ENCODE measurements at places on chromosomes 2 and 18.

DNA sequence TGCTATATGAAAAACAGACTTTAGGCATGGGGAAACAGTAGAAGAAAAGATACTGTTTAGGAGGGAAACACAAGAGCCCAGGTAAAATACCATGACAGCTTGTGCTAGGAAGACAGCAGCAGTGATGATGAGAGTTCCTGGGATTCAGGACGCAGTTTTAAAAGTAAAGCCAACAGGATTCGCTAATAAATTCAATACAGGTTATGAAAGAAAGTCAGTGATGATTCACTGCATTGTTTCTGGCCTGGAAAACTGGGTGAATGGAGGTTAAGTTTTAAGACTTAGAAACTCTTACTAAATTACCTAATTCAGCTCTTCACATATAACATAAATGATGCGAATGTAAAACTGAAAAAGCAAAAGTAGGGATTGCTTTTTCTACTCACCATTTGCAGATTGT is 27.9 kb upstream of the RNU4ATAC start:
- DNase-seq, result no peak

DNA sequence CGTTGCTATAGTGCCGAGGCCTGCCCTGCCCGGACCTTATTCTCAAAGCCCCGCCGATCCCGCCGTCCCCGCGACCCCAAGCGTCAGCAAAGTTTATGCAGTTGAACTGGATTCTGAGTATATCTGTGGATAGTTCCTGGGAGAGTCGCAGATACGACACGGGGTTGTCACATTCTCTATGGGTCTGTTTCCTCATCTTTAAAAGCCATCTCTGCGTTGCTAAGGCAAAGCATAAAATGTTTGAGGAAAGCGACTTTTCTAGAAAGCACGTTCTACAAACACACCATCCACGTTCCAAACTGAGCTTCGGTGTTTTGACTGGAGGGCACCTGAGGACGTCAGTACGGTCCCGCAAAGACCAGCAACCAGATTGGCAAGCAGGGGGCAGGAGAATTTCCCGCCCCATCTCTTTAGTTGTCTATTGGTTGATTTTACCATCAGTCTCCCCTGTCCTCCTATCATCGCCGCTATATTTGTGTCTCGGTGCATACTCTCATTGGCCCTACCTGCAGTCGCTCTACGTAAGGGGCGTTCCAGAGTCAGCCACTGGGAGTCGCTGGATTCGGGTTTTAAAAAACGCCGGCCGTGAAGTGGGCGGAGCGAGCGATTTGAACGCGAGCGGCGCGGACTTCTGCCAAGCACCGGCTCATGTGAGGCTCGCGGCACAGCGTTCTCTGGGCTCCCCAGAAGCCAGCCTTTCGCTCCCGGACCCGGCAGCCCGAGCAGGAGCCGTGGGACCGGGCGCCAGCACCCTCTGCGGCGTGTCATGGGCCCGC is at the start of gene CENPA:
CENPA (plus strand) TSS at position 626 of the 776 bp plus-strand sequence; CDS start at position 767, 141 bp downstream.
- DNase-seq, result peak; percentile 99

DNA sequence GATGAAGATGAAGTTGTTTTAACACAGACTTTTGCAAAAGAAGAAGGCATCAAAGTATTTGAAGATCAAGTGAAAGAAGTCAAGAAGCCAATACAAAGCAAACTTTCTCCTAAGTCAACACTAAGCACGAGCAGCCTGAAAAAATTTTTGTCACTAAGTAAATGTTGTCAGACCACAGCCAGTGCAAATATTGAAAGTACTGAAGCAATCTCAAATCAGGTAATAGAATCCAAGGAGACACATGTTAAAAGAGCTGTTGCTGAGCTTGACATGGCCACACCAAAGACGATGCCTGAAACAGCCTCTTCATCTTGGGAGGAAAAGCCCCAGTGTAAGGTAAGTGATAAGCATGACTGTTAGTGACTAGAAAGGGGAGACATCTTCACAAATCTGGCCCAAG is 75.1 kb downstream of the FSIP2 start:
- no peak for DNase-seq

DNA sequence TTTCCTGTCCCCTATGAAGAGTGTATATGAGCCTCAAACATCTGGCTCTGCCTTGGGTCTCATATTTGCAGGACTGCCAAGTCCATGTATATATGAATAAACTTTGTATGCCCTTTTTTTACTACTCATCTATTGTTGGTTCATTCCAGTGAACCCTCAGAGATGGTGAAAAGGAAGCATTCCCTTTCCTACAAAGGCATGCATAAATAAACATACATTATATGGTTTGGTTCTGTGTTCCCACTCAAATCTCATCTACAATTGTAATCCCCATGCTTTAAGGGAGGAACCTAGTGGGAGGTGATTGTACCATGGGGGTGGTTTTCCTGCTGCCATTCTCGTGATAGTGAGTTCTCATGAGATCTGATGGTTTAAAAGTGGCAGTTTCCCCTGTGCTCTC is 534.2 kb downstream of the SPAG16 start:
- no peak for DNase-seq

- no peak for DNase-seq
These were observed 54.2 kb downstream of the SEMA4F start for GRCh38 chr2:74708296-74708695.

DNA sequence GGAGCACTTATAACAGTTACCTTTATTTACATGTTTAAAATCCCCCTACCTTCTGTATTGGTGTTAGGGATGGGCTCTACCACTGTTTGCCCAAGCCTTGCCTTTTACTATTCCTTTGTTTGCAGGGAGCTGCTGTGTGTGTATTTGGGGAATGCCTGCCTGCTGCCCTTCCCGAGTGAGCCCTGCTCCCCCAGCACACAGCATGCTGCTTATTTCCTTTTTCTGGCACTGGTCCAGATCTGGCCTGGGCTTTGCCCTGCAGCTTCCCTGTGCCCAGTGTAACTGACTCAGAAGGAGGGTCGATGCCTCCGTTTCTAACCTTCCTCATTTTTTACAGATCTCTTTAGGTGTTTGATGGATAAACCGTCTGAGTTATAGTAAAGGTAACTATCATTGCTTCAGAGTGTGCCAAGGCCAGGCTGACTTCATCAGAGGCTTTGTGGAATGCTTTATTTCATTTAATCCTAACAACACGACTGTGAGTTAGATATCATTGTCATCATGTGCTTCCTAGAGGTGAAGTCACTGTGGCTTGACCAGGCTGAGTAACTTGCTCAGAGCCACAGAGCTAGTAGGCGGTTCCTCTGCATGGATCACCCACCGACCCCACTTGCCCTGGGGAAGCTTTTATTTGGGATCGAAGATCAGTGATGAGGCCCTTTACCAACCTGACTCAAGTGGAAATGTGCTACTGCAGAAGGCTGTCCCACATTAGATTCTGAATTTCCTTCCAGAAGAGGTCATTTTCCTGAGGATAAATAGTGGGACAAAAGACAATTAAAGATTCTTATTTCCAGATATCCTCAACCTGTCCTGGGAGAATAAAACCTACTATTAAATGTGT is 238.8 kb downstream of the ZNF407 start:
- no peak for DNase-seq

Measured in SIG-M5 (cell line).